ENCODE measurements at places on chromosomes 1 and 21. TPM values are rescaled to one million over a fixed set of nuclear protein-coding genes. Genes with fewer than 3 reads are reported as not detected.

DNA sequence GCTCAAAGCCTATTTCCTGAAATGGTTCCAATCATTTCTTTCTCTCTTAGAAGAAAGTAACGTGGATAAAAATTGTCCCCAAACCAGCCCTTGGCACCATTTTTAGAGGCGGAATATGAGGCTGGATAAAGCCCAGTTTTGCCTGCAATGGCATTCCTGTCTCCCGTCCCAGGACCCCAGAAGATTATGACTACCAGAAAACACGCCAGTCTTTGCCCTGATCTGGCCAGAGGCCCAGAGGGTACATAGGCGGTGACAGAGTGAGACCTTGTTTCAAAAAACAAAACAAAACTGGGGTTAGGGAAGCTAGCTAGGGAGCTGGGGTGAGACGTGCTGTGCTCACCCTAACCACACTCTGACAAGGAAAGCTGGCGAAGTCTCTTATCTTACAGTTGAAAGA lies at the start of gene AADACL4:
TSS of gene AADACL4 (plus strand) at position 301 of the 400 bp plus-strand sequence. CDS start 462 bp downstream, outside the sequence.
- ATAC-seq, result no peak

Gene CD2
- total RNA-seq, result 0.13 TPM

Gene USH2A
- total RNA-seq, result 0.37 TPM

DNA sequence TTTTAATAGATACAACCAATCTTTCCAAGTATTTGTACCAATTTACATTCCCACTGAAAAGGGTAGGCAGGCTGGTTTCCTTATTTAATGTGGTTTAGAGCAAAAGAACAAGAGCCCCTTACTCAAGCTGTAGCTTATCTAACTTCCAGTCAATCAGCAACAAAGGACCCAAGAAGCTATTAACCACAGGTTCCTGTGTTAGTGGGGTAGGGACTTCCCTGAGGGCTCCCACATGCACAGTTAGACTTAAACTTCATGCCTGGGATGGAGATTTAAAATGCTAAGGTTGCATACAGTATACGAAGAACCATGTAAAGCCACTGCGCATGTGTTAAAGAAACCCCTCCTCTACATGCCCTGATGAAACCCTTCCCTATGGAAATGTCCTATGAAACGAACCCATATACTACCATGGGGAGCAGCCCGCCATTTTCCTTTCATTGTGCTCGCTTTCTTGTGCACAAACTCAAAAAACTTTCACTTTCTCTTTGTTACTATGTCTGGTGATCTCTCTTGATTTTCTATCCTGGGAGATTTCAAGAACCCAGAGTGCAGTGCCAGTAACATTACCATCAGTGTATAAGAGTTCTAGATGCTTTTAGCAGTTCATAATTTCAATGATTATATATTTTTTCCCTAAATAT lies 23.3 kb upstream of the ST6GALNAC5 start:
- no peak for ATAC-seq

DNA sequence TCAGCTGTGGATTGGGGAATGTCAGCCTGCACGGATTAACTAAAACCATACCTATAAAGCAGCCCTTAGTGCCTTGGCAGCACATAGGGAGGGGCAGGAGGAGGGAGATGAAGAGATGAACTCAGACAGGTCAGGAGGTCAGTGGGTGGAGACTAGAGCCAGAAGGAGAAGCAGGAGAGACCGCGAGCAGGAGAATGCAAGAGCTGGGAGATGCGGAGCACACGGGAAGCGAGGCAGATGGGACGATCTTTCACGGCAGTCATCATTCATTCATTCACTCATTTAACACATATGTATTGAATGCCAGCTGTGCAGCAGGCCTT lies 41.9 kb downstream of the NEK2 start:
- ATAC-seq, result no peak

Gene UBASH3A
- total RNA-seq, result 0.52 TPM

DNA sequence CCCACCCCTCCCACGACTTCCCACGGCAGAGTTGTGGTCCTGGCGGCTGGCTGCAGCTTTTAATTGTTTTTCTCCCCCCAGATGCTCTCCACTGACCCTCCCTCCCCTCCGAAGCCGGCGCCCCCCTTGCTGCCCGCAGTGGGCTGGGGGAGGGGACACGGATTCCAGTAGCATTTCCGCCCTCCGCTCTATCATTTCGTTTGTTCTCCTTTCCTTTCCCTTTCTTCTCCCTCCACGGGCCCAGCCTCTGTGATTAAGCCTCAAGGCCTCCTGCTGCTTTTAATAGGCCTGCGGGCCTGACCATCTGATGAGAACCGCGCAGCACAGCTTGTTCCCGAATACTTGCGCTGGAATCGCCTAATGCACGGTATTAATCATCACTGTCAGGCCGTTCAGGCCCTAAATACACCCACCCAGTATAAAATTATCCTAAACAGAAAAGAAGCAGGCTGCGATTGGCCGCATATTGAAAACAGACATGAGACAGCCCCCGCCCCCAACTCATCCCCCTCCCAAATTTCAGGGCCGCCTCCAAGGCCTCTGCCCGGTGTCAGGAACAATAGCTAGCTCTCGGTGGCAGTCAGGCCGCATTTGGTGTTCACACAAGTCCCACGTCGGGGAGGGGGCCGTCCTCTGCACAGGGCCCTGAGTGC lies 102.0 kb upstream of the ARHGEF16 start:
- no peak for ATAC-seq

DNA sequence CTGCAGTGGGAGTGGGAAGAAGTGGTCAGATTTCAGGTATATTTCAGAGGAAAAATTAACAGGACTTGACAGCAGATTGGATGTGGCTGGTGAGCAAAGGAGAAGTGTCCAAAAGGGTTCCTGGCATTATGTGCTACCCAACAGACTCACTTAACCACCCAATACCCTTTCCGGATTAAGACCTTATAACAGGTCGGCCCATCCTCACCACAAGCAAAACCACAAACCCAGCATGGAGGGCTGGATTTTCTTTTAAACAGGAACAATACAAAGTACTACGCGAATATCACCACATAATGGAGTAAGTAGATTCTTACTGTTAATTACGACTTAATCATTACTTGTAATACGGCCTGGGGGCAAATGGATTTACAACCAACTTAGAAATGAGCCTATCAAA lies 59.2 kb downstream of the WDR64 start:
- no peak for ATAC-seq

Gene ARHGEF16
- 0.27 TPM for total RNA-seq

Gene NBPF6
- not detected for total RNA-seq

GRCh38 chr1:66523562-66523961 lies 10.4 kb upstream of the SGIP1 start:
- peak; percentile 58 for ATAC-seq

DNA sequence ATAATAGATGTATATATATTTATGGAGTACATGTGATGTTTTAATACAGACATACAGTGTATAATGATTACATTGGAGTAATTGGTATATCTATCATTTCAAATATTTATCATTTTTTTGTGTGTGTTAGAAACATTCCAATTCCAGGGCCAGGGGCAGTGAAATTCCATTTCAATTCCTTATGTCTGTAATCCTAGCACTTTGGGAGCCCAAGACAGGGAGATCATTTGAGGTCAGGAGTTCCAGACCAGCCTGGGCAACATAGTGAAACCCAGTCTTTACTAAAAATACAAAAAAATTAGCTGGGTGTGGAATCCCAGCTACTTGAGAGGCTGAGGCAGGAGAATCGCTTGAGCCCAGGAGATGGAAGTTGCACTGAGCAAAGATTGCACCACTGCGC lies 30.4 kb upstream of the PDC start:
- no peak for ATAC-seq

GRCh38 chr21:37043818-37044217 lies 29.1 kb downstream of the PIGP start:
- no peak for ATAC-seq

DNA sequence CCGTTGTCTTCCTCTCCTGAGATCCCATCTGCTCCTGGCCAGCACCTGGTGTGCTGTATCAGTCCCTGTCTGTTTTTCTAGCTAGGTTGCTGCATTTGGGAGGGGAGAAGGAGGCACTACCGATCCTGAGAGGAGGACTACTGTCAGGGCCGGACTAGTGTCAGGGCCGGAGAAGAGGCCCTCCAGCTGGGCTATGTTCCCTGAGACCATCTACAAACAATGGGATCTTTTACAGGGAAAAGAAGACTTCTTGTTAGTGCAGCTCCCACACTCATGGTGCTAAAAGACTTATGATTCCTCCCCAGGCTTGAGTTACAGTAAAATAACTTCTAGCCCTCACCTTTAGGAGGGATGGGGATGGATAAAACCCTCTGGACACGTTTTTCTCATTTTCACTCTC lies 141.0 kb upstream of the TNR start:
- ATAC-seq, result no peak

DNA sequence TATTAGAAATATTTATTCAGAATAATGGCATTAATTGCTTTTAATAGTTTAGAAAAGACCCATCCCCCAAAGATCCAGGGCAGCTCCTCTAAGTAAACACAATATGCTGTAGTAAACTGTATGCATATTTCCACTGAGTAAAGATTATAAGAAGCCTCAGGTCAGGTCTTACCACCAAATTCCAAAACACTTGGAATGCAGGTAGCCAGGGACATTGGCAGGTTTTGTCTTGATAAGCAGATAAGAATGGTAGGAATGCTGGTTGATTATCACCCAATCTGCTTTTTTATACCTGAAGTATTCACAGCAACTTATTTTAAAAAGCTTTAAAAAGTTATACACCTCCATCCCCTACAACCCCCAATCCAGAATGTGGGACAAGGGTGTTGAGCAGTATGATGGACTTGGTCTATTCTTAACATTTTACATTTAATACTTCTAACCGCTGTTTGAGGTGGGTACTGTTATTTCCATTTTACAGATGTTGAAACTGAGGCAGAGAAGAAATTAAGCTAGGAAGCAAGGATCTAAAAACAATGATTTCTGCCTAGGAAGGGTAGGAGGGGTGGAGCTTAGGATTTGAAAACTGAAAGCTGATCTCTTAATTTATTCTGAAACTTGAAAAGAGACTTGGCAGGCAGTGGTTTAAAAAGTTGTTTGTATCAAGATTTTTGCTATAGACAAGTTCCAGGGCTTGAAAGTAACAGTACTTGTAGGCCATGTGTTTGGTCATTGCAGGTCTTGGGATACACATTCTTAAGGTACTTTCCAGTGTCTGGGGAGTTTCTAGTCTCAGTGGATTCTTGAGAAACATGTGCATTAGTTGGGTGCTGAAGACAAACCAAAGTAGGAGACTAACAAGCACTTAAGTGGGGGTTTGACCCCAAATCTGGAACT lies 15.6 kb upstream of the THEM4 start:
- no peak for ATAC-seq

All from motor neuron (in vitro differentiated cells).